ENCODE measurements at places on chromosomes 12 and 14. TPM values are rescaled to one million over a fixed set of nuclear protein-coding genes. Genes with fewer than 3 reads are reported as not detected.

AICDA gene
- total RNA-seq, result 0.39 TPM

PIGH gene
- total RNA-seq, result 17.9 TPM

SOAT2 gene
- total RNA-seq, result 1.2 TPM

CCDC60 gene
- total RNA-seq, result not detected

APOF gene
- not detected for total RNA-seq

NAV3 gene
- 6.2 TPM for total RNA-seq

ETFBKMT gene
- 2.8 TPM for total RNA-seq

CACNA1C gene
- 70.4 TPM for total RNA-seq

OR4K2 gene
- not detected for total RNA-seq

RNASE3 gene
- total RNA-seq, result 0.57 TPM

ZDHHC22 gene
- not detected for total RNA-seq

- H3K27me3 ChIP-seq, result no peaks in the 10 kb centered on the region
- H3K4me1 ChIP-seq, result no peaks in the 10 kb centered on the region
- H3K4me3 ChIP-seq, result no peak overlapping the region
- no peak for DNase-seq
These were observed 3.0 kb downstream of the IFI27 start for GRCh38 chr14:94113490-94113889.

DNA sequence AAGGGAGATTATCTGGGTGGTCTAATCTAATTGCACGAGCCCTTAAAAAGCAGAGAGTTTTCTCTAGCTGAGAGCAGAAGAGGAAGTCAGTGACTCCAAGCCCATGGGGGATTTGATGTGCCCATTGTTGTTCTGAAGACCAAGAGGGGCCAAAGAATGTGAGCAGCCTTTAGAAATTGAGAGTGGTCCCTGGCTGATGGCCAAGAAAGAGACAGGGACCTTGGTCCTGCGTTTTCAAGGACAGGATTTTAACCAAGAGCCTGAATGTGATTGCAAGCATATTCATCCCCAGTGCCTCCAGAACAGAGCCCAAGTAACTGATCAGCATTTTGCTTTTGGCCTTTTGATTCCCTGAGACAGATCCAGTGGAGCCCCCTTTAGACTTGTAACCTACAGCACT is 1353.9 kb downstream of the AACS start:
- no peak overlapping the region for H3K27ac ChIP-seq
- no peaks in the 10 kb centered on the region for H3K4me1 ChIP-seq
- no peaks in the 10 kb centered on the region for H3K27me3 ChIP-seq
- H3K36me3 ChIP-seq, result no peaks in the 10 kb centered on the region
- no peak for DNase-seq

GRCh38 chr12:14315501-14315900 is 50.0 kb upstream of the ATF7IP start:
- H3K4me1 ChIP-seq, result no peaks in the 10 kb centered on the region
- H3K36me3 ChIP-seq, result no peaks in the 10 kb centered on the region
- no peak overlapping the region for H3K27ac ChIP-seq
- no peaks in the 10 kb centered on the region for H3K27me3 ChIP-seq
- H3K4me3 ChIP-seq, result no peak overlapping the region

DNA sequence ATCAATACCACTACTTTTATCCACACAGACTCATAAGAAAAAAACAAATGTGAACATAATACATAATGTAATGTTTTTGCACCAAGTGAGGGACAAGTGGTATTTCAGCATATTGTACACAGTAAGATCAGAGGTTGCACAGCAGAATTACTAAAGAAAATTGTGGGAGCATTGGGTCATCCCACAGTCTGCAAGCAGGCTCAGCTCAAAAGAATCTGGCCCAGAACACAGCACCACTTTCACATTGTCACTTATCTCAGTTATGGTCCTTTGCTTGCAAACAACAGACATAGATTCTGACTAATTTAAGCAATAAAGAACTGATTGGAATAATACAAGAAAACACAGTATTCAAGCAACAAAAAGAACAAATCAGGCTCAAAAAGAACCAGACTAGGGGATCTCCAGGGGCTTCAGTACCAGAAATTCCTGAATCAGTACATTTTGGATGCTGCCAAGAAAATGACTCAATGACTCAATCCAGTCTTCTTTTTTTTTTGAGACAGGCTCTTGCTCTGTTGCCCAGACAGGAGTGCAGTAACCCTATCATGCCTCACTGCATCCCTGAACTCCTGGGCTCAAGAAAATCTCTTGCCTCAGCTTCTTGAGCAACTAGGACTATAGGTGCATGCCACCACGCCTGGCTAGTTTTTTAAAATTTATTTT is 42.9 kb upstream of the EEA1 start:
- no peak overlapping the region for H3K27ac ChIP-seq
- DNase-seq, result no peak
- H3K36me3 ChIP-seq, result no peaks in the 10 kb centered on the region
- no peak overlapping the region for H3K4me3 ChIP-seq

DNA sequence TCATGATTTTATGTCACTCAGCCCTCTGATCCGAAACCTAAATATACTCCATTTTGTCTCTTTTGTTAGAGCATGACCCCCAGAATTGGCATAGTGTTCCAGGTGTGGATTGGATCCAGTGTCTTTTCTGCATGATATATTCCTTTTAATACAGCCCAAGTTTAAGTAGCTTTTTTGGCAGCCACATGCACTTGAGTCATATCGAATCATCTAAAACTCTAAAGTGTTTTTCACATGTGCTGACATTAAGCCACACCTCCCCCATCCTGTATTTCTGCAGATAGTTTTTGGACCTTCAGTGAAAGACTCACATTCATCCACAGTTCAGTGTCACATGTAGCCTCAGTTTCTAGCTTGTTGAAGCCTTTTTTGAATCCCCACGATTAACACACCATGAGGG is 30.6 kb downstream of the BORCS5 start:
- H3K27me3 ChIP-seq, result no peaks in the 10 kb centered on the region
- H3K4me1 ChIP-seq, result peaks cover 6% of the 10 kb centered on the region
- H3K27ac ChIP-seq, result no peak overlapping the region
- no peak overlapping the region for H3K4me3 ChIP-seq
- no peaks in the 10 kb centered on the region for H3K36me3 ChIP-seq

DNA sequence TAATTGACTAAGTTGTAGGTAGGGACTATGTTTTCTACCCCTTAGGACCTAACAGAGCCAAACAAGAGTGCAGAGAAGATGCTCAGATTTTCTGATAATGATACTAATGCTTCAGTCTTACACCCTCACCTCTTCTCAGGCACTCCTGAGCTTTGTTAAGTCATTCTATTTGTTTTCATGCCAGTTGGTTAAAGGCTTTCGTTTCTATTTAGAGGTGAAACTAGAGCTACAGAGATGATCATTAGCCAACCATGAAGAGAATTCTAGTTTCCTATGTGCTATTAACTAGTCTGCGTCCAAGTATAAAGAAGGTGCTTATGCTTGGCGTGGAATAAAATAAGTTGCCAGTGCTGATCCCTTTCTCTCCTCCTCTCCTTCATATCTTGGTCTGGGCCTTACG is 34.6 kb upstream of the PYGL start:
- H3K4me1 ChIP-seq, result no peaks in the 10 kb centered on the region
- peaks cover 2% of the 10 kb centered on the region for H3K27me3 ChIP-seq
- no peaks in the 10 kb centered on the region for H3K36me3 ChIP-seq

GRCh38 chr14:95425369-95426115 is 90.9 kb downstream of the SYNE3 start:
- no peaks in the 10 kb centered on the region for H3K27me3 ChIP-seq
- H3K4me1 ChIP-seq, result no peaks in the 10 kb centered on the region
- H3K27ac ChIP-seq, result no peak overlapping the region
- no peak for DNase-seq
- no peak overlapping the region for H3K4me3 ChIP-seq

DNA sequence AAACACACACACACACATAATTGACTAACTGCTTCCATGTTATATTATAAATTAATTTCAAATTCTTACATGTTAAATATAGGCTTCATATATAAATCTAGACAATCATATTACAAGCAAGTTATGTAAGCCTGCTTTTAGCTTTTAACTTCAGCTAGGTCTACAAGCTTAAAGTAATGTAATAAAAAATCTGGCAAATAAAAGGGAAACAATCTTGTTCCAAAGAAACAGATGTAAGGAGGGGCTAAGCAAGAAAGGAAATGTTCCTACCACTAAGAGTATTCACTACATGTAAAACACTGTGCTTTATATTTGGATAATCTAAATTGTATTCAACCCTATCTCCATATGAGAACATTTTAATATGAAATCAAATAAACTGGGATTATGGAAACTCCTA is 110.4 kb downstream of the SLC6A15 start:
- no peak overlapping the region for H3K4me3 ChIP-seq
- H3K36me3 ChIP-seq, result no peaks in the 10 kb centered on the region
- H3K27ac ChIP-seq, result no peak overlapping the region
- H3K27me3 ChIP-seq, result no peaks in the 10 kb centered on the region

GRCh38 chr12:52680363-52680762 is at the start of gene KRT1:
Gene KRT1 (minus strand): TSS chr12:52680407. CDS start chr12:52680348, 59 bp downstream.
- no peaks in the 10 kb centered on the region for H3K36me3 ChIP-seq
- H3K4me1 ChIP-seq, result no peaks in the 10 kb centered on the region
- H3K27me3 ChIP-seq, result no peaks in the 10 kb centered on the region
- H3K4me3 ChIP-seq, result no peak within 1 kb of the TSS

DNA sequence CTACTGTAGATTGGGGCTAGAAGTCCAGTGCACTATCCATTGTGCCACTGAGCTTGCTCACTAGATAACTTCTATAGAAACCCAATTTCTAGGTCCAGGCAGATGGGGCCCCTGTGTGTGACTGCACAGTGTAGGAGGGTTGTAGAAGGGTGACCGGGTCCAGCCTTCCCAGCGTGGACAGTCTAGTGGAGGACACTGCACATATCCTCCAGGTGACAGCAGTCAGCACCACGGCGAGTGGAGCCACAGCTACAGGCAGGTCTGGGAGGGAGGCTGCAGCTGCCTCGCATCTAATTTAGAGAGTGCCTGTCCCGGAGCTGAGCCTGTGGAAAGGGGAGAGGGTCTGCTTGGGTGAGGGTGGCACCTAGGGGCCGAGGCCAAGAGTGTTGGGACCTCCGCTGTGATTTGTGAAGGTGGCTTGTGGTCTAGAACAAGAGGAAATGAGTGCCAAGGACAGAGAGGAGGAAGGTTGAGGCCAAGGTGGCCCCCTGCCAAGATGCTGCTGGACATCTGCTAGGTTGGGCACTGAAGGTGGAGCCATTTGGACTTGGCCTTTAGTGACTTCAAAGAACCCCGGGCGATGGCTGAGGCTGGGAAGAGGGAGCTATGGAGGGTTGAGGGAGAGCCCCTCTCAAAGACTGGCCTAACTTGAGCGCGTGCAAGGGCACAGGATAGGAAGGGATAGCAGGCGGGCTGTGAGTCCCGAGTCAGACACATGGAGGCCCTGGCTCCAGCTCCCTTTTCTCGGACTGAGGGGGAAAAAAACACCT is 46.0 kb upstream of the TRAF3 start:
- peaks cover 2% of the 10 kb centered on the region for H3K36me3 ChIP-seq
- H3K4me3 ChIP-seq, result no peak overlapping the region
- no peaks in the 10 kb centered on the region for H3K27me3 ChIP-seq

GRCh38 chr12:108734200-108734906 is 3.0 kb upstream of the CORO1C start:
- H3K27me3 ChIP-seq, result no peaks in the 10 kb centered on the region
- peak; percentile 56 for DNase-seq
- peak overlapping the region; percentile 51 for H3K27ac ChIP-seq

GRCh38 chr12:6935371-6936193 is 7.8 kb downstream of the ATN1 start:
- no peak overlapping the region for H3K4me3 ChIP-seq
- no peaks in the 10 kb centered on the region for H3K4me1 ChIP-seq
- peaks cover 5% of the 10 kb centered on the region for H3K36me3 ChIP-seq
- H3K27ac ChIP-seq, result no peak overlapping the region
- DNase-seq, result no peak

DNA sequence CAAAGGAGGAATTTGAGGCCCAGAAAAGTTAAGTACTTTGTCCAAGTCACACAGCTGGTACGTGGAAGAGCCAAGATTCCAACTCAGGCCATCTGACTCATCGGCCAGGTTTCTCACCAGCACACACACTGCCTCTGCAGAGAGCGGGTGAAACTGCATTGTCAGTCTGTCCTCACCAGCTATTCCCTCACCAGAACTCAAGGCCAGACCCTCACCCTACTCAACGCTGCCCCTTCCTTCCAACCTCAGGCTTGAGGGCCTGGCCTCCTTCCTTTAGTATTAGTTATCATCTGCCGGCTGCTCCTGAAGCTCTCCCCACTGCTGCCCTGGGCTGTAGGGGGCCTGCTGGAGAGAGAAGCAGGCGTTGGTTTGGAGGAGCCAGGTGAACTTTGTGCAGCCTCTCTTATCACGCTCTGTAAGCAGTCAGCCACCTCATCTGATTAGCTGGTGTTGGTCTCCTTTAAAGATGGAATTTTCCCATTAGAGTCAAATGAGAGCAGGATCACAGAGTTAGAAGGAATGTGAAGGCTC is 16.6 kb upstream of the PLEK2 start:
- H3K27me3 ChIP-seq, result no peaks in the 10 kb centered on the region
- H3K36me3 ChIP-seq, result no peaks in the 10 kb centered on the region
- no peaks in the 10 kb centered on the region for H3K4me1 ChIP-seq
- no peak overlapping the region for H3K27ac ChIP-seq

DNA sequence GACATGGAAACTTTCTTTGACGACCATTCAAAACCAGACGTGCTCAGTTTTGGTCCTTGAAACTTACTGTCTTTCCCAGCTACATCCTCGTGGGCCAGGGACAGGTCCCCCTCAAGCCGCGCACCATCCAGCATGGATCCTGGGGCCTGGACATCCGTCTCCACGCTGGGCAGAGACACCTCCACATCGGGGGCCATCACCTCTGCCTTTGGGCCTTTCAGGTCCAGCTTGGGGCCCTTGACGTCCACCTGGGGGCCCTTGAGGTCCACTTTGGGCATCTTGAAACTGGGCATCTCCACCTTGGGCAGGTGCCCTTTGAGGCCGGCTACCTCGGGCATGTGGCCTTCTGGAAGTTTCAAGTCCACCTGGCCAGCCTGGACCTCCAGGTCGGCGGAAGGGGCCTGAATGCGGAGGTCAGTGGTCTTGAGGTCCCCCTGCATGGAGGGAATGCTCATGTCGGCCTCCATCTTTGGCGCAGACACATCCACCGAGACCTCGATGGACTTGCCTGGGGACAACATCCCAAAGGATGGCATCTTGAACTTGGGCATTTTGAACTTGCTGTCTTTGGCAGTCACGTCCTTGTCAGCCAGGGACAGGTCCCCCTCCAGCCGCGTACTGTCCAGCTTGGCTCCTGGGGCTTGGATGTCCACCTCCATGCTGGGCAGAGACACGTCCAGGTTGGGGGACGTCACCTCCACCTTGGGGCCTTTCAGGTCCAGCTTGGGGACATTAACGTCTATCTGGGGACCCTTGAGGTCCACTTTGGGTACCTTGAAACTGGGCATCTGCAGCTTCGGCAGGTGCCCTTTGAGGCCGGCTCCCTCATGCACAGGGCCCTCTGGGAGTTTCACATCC is 17.1 kb downstream of the PLD4 start:
- DNase-seq, result peak; percentile 63
- no peak overlapping the region for H3K27ac ChIP-seq
- no peaks in the 10 kb centered on the region for H3K36me3 ChIP-seq
- no peak overlapping the region for H3K4me3 ChIP-seq
- no peaks in the 10 kb centered on the region for H3K27me3 ChIP-seq
- H3K4me1 ChIP-seq, result no peaks in the 10 kb centered on the region

- peak overlapping the region; percentile 38 for H3K4me3 ChIP-seq
- peak; percentile 86 for DNase-seq
- no peaks in the 10 kb centered on the region for H3K4me1 ChIP-seq
- H3K27ac ChIP-seq, result no peak overlapping the region
- no peaks in the 10 kb centered on the region for H3K36me3 ChIP-seq
These were observed 1101.2 kb upstream of the TMEM132C start for GRCh38 chr12:127165567-127166392.

- H3K27me3 ChIP-seq, result no peaks in the 10 kb centered on the region
- no peaks in the 10 kb centered on the region for H3K4me1 ChIP-seq
- no peak overlapping the region for H3K27ac ChIP-seq
- no peaks in the 10 kb centered on the region for H3K36me3 ChIP-seq
These were observed 795 bp downstream of the SMAGP start for GRCh38 chr12:51269174-51270066.

- H3K36me3 ChIP-seq, result peaks cover 1% of the 10 kb centered on the region
- no peaks in the 10 kb centered on the region for H3K4me1 ChIP-seq
- H3K27ac ChIP-seq, result no peak overlapping the region
- no peaks in the 10 kb centered on the region for H3K27me3 ChIP-seq
- H3K4me3 ChIP-seq, result no peak overlapping the region
These were observed 15.2 kb downstream of the ERC1 start for GRCh38 chr12:1006255-1006654.

All from aorta (tissue), 5 donors.